ENCODE measurements at places on chromosomes 12 and 14. TPM values are rescaled to one million over a fixed set of nuclear protein-coding genes. Genes with fewer than 3 reads are reported as not detected.

DNA sequence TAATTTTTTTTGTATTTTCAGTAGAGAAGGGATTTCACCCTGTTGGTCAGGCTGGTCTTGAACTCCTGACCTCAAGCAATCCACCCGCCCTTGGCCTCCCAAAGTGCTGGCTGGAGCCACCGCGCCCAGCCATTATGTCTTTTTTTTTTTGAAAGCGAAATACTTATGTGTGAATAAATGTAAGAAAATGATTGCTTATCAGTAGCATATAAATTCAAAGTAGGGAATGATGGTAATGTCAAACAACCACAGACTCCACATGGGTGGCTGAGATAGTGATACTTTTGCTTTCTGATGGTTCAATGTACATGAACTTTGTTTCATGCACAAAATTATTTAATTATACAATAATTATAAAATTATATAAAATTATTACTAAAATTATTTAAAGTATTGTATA is 75.8 kb downstream of the PAPLN start:
- H3K4me3 ChIP-seq: no peak overlapping the region
- H3K4me1 ChIP-seq: no peaks in the 10 kb centered on the region
- no peak for DNase-seq
- H3K36me3 ChIP-seq: no peaks in the 10 kb centered on the region

- DNase-seq: no peak
- H3K27ac ChIP-seq: no peak overlapping the region
- no peaks in the 10 kb centered on the region for H3K4me1 ChIP-seq
- H3K4me3 ChIP-seq: no peak overlapping the region
- no peaks in the 10 kb centered on the region for H3K36me3 ChIP-seq
- no peaks in the 10 kb centered on the region for H3K27me3 ChIP-seq
Measured at GRCh38 chr12:117695956-117696355, 272.8 kb downstream of the KSR2 start.

DNA sequence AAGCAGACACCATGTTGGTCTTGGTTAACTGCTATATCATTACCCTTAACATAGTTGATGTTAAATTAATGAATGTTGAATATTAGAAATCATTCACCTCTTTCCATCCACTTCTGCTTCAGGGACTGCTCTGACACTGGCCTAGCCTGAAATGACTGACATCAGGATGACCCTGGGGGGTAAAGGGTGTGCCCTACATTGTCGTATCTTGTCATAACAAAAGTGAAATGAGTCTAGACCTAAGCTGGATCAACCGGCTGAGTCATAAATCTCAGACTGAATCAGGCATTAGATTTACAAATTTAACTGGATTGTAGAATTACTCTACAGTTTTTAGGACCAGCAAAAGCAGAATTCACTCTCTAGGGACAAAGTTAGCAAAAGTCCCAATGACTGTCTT is 35.3 kb downstream of the KICS2 start:
- H3K4me1 ChIP-seq: peaks cover 4% of the 10 kb centered on the region
- no peaks in the 10 kb centered on the region for H3K36me3 ChIP-seq

- no peaks in the 10 kb centered on the region for H3K36me3 ChIP-seq
- H3K4me3 ChIP-seq: no peak overlapping the region
- no peak overlapping the region for H3K27ac ChIP-seq
- no peak for DNase-seq
Measured at GRCh38 chr14:54703724-54704123, 136.8 kb downstream of the SAMD4A start.

DNA sequence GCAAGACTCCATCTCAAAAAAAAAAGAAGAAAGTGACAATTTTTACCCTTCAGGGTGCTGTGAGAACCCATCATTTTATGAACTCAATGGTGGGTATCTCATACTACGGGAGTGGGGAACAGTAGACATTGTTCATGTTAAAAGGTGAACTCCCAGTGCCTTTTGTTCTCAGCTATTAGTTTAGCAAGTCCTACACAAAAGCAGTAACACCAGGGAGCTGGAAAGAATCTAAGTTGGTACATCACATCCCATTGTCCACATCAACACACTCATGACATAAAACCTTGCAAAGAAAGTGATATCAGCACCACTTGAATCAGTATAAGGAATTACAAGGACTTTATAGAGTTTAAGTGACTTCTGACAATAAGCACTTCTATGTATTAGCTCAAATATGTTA is 47.4 kb upstream of the ABCC9 start:
- H3K36me3 ChIP-seq: no peaks in the 10 kb centered on the region
- DNase-seq: no peak
- H3K4me1 ChIP-seq: no peaks in the 10 kb centered on the region
- no peaks in the 10 kb centered on the region for H3K27me3 ChIP-seq
- H3K4me3 ChIP-seq: no peak overlapping the region
- H3K27ac ChIP-seq: no peak overlapping the region

DNA sequence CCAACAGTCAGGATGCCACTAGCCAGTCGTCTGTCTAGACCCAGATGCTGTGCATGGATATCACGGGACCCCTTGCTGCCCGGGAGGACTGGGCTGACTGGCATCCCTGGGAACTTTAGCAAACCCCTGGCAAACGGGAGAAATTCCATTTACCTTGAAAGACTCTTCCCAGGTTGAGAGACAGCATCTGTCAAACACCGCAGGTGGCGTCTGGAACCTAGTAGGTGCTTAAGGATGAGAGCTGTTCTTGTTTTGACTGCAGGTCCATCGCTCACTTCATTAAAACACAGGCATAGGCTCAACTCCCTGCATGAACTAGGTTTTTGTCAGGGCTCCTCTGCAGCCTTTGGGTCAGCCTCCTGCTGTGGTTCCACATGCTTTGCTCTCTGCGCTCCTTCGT is 546.3 kb downstream of the BCL11B start:
- DNase-seq: no peak
- H3K27me3 ChIP-seq: no peaks in the 10 kb centered on the region
- H3K4me3 ChIP-seq: no peak overlapping the region
- no peak overlapping the region for H3K27ac ChIP-seq
- H3K4me1 ChIP-seq: no peaks in the 10 kb centered on the region

- H3K4me1 ChIP-seq: no peaks in the 10 kb centered on the region
- DNase-seq: no peak
- H3K4me3 ChIP-seq: no peak overlapping the region
- H3K27ac ChIP-seq: no peak overlapping the region
- peaks cover 96% of the 10 kb centered on the region for H3K36me3 ChIP-seq
- no peaks in the 10 kb centered on the region for H3K27me3 ChIP-seq
Measured at GRCh38 chr12:133120385-133121191, 9.5 kb downstream of the ZNF891 start.

GRCh38 chr12:94707892-94708291 is 57.5 kb upstream of the TMCC3 start:
- H3K4me3 ChIP-seq: no peak overlapping the region
- peak overlapping the region; percentile 56 for H3K27ac ChIP-seq
- DNase-seq: peak; percentile 75
- no peaks in the 10 kb centered on the region for H3K27me3 ChIP-seq
- H3K36me3 ChIP-seq: no peaks in the 10 kb centered on the region

GRCh38 chr12:70149665-70150064 is 93.6 kb upstream of the CNOT2 start:
- DNase-seq: no peak
- no peak overlapping the region for H3K4me3 ChIP-seq
- H3K27me3 ChIP-seq: no peaks in the 10 kb centered on the region
- H3K27ac ChIP-seq: no peak overlapping the region

DNA sequence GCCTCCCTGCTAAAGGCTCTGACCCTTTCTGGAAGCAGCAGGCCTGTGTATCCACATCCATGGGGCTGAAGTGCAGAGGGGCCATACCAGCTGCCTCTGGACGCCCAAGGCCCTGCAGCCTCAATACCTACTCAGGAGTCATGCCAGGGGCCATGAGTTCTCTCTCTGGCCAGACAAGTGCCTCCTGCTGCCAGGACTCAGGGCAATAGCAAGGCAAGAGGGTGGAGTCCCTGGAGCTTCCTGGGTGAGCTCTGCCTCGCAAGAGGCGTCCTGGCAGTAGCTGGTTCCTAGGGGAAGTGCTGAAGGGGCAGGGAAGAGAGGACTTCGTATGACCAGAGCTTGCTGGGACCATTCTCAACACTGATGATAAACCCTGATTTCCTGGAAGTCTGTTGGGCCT is 10.9 kb upstream of the ENDOU start:
- H3K36me3 ChIP-seq: no peaks in the 10 kb centered on the region
- no peak overlapping the region for H3K4me3 ChIP-seq
- DNase-seq: no peak
- H3K4me1 ChIP-seq: peaks cover 45% of the 10 kb centered on the region
- H3K27me3 ChIP-seq: no peaks in the 10 kb centered on the region
- H3K27ac ChIP-seq: peak overlapping the region; percentile 83

GRCh38 chr14:24273422-24273998 is 2.1 kb upstream of the RABGGTA start:
- no peaks in the 10 kb centered on the region for H3K27me3 ChIP-seq
- H3K36me3 ChIP-seq: no peaks in the 10 kb centered on the region

GRCh38 chr12:132322206-132323132 is 6.9 kb downstream of the GALNT9 start:
- DNase-seq: peak; percentile 85
- peaks cover 25% of the 10 kb centered on the region for H3K4me1 ChIP-seq
- peaks cover 10% of the 10 kb centered on the region for H3K27me3 ChIP-seq
- H3K4me3 ChIP-seq: no peak overlapping the region
- H3K36me3 ChIP-seq: no peaks in the 10 kb centered on the region

DNA sequence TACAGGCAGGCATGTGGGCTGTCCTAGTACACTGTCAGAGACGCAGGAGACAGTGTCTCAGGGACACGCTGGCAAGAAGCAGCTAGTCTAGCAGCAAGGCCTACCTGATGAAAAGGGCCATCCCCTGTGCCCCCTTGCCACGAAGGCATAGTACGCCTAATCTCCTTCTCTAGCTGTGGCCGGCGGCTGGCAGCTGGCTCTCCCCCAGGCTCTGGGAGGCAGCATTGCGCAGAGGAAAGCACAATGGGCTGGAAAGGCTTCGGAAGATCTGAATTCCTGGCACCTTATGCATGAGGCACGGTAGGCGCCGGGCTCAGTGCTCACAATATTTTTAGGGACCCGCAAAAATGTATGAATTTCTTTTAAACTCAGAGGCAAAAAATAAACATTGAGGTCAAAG is 16.0 kb upstream of the PLEKHH1 start:
- H3K4me1 ChIP-seq: peaks cover 13% of the 10 kb centered on the region
- H3K27ac ChIP-seq: no peak overlapping the region
- no peaks in the 10 kb centered on the region for H3K36me3 ChIP-seq
- no peak overlapping the region for H3K4me3 ChIP-seq

Gene CDKN3
- polyA plus RNA-seq: 41.8 TPM

Gene SLC7A8
- 13.2 TPM for polyA plus RNA-seq

Gene CCDC175
- polyA plus RNA-seq: not detected

Gene AQP6
- polyA plus RNA-seq: not detected

Gene ASPG
- 6.2 TPM for polyA plus RNA-seq

Gene POTEG
- polyA plus RNA-seq: not detected

Gene MYH6
- 1.5 TPM for polyA plus RNA-seq

Gene LHX5
- not detected for polyA plus RNA-seq

Gene PRH2
- not detected for polyA plus RNA-seq

All from sigmoid colon (tissue), 7 donors.